Astrocyte of the spinal cord (primary cell): ENCODE measurements at places on chromosomes 5 and 9.

GRCh38 chr5:34012791-34013190 lies 4.9 kb upstream of the AMACR start:
- DNase-seq: peak; percentile 52

DNA sequence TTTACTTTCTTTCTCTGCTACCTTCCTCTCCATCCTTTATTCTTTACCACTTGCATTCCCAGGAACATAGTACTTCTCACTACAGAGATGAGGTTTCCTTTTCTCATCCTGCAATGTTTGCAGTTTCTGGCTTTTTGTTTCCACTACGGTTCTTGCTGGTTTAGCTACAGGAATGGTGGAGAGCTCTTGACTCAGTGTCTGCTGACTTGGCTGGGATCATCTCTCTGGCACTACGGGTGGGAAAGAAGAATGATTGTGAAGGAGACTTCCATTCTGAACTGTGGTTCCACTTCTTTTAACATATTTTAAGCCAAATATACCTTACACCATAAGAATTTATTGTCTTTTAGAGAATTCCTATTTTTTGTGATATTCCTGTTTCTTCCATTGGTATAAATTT lies 65.1 kb downstream of the NREP start:
- no peak for DNase-seq

GRCh38 chr5:123037104-123037418 lies 536 bp upstream of the PPIC start:
- no peak for DNase-seq

DNA sequence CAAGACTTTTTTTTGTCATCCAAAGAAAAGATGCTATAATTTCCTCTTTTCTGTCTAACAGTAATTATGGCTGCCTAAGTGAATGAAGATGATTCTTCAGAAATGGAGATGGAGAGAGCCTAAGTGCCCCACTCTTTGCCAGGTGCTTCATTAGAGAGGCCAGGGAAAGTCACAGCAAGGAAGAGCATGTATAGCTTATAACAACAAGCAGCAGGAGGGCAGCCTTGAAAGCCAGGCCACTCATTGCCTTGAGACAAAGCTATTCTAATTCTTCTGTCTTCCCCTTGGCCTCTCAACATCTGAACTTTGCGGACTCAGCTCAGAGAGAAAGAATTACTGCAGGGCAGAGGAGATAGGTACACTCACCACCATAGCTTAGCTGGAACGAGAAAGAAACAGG lies 112.0 kb upstream of the ZNF366 start:
- no peak for DNase-seq

- DNase-seq: no peak
Observed at GRCh38 chr9:134333874-134334581, 7.8 kb downstream of the RXRA start.

DNA sequence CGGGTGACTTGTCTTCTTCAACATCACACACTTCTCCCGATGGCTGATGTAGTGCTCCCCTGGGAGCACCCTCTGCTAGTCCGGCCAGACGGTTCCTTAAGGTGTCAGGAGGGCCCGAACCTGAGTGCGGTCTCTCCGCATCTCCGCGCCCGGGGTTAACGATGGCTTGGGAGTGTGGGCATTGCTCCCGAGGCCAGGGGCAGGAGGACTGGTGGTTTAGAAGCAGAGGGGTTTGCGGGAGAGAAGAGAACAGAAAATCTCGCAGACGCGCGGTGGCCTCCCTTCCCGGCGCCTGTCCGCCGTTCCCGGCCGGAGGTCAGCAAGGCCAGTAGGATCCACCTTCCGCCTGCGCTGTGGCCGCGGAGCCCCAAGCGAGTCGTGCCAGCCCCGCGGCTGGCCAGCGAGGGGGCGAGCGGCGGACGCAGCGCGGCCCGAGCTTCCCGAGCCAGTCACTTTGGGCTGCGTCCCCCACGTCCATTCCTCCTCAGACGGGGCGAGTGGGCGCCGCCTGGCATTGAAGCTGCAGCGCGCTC lies 700 bp downstream of the CDO1 start:
- DNase-seq: peak; percentile 8

DNA sequence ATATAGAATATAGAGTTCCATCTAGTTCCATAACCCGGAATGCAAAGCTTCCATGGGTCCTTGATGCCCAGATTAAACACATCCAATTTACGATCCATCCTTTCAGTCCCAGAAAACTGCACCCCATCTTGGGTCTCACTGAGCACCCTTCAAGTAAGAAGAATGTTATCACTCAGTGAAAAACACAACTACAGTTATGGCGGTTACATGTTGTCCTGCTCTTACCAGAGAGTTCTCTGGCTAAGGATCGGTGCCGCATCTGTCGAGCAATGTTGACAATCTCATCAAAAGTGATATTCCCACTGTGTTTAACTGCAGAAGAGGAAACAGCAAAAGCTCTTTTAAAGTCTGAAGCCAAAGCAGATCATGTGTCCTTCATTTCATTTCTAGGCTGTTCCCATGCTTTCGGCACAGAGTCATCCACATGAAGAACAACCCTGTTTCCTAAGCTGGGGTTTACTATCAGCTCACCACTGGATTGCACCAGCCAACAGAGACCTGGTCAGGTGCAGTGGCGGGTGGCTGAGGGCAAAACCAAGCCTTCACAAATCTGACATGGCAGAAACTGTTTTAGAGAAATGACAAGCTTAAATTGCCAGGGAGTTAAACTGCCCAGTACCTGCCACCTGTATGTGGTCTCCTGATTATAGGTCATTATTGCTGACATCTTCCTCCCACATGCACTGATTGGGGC lies 2.9 kb downstream of the RPL12 start:
- DNase-seq: no peak

- peak; percentile 43 for DNase-seq
Observed at GRCh38 chr9:121373011-121373729, 3.1 kb upstream of the STOM start.

GRCh38 chr9:132901858-132902831 lies 23.4 kb downstream of the SPACA9 start:
- peak; percentile 81 for DNase-seq

GRCh38 chr5:17081142-17081541 lies 136.3 kb upstream of the BASP1 start:
- DNase-seq: no peak

- no peak for DNase-seq
Observed at GRCh38 chr9:129122133-129122532, 10.9 kb downstream of the PTPA start.

DNA sequence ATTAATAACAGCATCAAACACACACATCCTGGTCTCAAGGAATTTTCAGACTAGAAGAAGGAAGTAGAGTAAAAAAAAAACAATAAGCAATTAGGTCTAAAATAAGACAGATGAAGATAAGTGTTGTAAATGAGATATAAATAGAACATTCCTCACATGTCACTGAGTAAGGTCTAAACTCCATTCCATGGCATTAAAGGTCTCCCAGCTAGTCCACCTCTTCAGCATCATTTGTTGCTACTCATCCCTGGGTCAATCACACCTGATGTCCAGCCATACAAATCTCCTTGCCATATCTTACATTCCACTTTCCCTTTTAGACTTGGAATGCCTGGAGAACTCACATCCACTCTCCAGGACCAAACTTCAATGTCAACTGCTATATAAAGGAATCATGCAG lies 214.1 kb upstream of the KLF4 start:
- no peak for DNase-seq

- peak; percentile 55 for DNase-seq
Observed at GRCh38 chr5:150615141-150615699, 25.2 kb upstream of the SYNPO start.

GRCh38 chr5:150302301-150303069 lies at the start of gene ARSI:
TSS of gene ARSI (minus strand) at chr5:150302905. CDS start at chr5:150302373, 532 bp downstream.
- DNase-seq: peak; percentile 50

- DNase-seq: peak; percentile 57
Observed at GRCh38 chr5:40385544-40385943, 294.2 kb upstream of the PTGER4 start.

DNA sequence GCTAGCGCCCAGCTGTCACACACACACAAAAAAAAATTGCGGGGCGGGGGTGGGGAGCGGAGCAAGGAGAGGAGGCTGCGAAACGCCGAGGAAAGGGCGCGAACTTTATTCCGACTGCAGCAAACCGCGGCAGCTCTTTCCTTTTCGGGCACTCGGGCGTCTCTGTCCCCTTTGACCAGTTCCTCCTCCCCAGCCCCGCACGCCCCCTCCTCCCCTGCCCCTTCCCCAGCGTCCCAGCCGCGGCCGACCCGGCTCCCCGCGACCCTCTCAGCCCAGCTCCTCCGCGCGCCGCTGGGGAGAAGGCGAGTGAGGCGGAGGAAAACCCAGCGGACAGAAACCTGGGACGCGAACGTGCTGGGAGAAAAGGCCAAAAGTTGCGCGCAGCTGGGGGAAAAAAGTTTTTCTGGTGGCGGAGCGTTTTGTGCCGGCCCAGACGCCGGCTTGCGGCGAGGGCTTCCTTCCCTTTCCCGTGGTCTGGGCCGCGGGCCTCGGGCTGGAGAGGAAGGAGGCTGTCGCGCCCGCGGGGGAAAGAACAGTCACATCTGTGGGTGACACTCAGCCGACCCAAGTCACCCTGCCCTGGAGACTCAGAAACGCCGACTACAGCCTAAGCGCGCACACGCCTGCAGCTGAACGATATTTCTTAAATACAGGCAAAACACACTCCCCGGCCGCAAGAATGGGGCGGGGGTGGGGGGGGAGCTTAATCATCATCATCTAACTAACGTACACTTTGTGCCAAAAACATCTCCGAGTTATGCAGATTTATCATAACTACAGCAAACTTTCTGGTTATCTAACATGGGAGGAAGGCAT lies 1.1 kb upstream of the BNC2 start:
- DNase-seq: peak; percentile 89

- DNase-seq: no peak
Observed at GRCh38 chr5:107782561-107783169, 111.9 kb upstream of the EFNA5 start.

DNA sequence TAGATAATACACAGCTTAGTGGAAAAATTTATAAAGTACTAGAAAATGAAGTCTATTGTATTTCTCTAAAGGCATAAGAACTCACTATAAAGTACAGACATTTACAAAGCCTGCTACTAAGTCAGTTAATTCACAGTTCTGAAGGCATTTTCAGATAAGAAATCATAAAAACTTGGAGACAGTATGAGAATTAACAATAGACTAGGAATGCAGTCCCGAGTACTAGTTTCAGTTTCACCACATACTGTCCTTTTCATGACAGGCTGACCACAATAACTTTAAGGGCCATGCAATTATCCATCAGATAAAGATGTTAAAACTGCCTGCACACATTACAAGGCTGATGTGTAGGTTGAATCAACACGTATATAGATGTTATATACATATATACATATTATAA lies 362.6 kb upstream of the SMC2 start:
- DNase-seq: peak; percentile 13

GRCh38 chr5:64874753-64875152 lies 106.0 kb downstream of the CWC27 start:
- DNase-seq: no peak

DNA sequence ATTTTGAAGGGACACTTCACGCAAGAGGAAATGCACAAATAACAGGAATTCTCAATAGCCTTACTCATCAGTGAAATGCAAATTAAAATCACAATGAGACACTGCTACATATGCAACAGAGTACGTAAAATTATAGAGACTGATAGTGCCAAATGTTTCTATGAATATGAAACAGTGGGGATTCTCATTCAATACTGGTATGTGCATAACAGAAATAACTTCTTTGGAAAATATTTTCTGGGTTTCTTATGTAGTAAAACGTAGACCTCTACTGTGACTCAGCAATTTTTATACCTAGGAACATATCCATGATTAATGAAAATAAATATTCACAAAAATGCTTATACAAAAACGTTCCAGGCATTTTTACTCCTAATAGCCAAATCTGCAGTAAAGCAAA lies 1625.2 kb downstream of the MAT2B start:
- DNase-seq: peak; percentile 29

DNA sequence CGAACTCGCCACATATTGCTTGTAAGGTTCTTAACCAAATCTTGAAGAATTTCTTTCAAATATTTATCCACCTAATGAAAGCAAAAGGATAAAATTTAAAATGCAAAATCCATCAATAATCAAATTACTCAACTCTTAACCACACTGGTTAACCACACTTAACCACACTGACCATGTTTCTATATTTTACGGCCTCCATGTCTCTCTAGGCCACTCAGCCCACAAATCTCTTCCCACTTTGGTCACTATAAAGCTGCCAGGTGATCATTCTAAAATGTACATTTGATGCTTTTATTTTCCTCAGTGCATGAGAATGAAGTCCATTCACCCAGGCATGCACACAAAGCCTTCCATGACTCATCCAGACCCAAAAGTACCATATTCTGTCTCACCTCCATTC lies 56.4 kb upstream of the OR2K2 start:
- DNase-seq: peak; percentile 33

GRCh38 chr5:90182726-90183125 lies 226.8 kb downstream of the CETN3 start:
- no peak for DNase-seq

- peak; percentile 70 for DNase-seq
Observed at GRCh38 chr5:138654281-138654867, 79.2 kb upstream of the HSPA9 start.

GRCh38 chr9:15469406-15469805 lies 41.4 kb downstream of the PSIP1 start:
- no peak for DNase-seq

DNA sequence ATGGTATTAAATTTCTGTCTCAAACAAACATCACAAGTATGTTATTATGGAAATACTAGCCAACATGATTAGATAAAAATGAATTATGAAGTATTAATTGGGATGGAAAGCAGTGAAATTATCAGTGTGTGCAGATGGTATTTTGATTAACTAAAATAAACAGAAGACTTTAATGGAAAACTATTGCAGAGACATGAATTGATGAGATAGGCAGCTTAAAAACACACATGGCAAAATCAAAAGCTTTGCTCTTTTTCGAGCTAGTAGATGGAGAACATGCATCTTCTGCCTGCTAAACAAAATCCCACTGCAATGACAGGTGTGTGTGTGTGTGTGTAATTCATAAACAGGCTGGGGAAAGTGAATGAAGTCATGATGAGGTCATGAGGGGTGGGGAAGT lies 426.2 kb downstream of the MTRR start:
- DNase-seq: no peak

DNA sequence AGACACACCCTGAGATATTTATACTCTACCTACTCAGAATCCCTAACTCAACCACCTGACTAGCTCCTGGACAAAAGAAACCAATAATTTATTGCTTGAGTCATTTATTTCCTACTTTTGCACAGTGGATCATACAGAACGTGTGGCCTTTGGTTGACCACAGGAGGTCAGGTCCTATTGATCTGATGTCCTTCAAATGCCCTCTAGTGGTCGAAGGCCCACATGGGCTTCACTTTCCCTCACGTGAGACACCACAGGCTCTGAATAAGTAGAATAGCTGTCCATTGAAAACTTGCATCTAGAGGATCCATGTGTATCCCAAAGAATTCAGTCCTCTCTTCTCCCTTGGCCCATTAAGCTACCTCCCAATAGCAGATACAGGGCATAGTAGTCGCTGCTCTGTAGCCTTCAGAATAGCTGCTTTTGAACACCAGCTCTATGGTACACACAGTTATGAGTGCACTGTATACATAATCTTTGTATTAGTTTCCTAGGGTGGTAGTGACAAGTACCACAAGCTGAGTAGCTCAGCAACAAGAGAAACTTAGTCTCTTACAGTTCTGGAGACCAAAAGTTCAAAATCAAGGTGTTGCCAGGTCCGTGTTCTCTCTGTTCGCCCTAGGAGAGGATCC lies 177.6 kb upstream of the SMARCA2 start:
- no peak for DNase-seq
